BE2C (cell line): ENCODE measurements at places on chromosomes 2 and 18.

DNA sequence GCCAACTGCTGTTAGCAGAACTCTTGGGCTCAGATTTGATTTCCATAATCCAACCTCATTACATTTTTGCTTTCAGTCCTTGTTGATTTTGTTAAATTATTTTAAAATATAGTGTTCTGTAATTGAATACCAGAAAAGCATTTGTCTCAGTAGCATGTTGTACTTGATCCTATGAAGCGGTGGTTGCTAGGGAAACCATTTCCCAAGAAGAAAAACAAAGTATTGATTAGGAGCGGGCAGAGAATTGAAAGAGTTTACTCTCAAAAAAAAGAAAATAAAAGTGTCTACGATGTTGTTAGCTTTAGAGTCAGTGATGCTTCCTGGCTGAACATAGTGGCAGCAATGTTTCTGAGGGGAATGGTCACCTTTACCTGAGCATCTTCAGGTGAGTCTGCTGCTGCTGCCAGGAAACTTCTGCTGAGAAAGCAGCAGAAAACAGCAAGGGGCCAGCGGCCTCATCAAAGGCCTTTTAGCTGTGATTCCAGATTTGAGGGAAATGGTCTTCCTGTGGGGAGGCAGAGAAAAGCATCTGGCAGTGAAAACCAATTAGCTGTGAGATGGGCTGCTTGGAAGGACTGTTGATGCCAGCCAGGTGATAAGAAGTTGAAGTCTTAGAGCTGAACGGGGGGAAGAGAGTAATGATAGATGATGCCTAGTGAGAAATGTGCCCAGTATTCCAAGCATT lies 37.1 kb downstream of the CRIM1 start:
- no peak for DNase-seq

DNA sequence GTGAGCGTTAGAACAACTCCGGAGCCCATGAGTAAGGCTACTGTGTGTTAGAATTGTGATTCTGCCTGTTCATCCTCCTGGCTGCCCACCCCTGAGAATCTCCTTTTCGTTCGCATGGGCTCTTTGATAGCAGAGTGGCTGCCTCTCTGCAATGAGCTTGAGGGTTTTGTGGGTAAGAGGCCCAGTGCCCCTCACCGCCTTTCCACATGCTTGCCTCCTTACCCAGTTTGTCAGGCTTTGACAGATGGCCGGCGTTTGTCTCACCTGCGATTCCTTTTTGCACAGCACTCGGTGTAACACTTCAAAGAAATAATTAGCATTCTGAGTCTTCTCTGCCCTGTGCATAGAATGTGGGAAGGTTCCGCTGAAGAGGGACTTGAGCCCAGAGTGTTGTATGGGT lies 138.0 kb downstream of the RHBDD1 start:
- DNase-seq: no peak

DNA sequence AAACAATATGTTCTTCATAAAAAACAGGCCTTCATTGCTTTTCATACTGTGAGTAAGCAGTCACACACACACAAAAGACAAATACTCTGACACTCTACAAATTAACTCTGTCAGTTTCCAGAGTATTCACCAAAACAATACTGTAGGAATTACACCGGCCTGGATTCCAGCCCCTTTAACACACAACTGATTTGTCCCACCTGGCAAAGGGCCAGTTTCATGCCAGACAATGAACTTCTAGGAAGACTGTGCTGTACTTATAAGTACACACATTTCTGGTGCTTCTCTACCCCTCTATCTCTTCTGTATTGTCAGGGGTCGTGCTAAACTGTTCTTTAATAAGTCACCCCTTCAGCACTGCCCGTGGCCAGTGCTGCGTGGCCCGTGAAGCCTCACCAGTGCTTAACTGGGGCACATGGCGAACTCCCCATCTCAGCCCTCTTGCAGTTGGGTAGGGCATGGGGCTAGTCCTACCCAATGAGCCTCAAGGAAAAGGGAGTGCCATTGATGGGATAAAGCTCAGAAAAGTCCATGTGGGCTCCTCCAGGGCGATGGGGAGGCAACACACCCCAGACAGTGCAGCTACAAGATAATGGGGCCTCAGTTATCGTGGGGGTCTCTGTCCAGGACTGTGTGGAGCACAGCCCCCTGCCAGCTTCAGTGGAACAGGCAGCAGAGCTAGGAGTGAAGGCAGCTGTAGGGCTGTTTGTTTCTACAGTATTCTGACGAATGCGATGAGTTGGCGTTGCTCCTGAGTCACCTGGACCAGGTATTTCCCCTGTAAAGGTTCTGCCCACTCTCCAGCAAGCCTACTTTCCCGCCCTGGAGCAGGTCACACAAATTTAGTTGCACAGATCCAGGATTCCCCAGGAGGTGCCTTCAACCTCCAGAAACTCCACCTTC lies 99.0 kb downstream of the SP3 start:
- DNase-seq: no peak

GRCh38 chr2:170587922-170588321 lies 127.2 kb upstream of the SP5 start:
- DNase-seq: no peak
